Mesenchymal stem cell (in vitro differentiated cells and primary cell): ENCODE measurements at places on chromosomes 3 and 15.

DNA sequence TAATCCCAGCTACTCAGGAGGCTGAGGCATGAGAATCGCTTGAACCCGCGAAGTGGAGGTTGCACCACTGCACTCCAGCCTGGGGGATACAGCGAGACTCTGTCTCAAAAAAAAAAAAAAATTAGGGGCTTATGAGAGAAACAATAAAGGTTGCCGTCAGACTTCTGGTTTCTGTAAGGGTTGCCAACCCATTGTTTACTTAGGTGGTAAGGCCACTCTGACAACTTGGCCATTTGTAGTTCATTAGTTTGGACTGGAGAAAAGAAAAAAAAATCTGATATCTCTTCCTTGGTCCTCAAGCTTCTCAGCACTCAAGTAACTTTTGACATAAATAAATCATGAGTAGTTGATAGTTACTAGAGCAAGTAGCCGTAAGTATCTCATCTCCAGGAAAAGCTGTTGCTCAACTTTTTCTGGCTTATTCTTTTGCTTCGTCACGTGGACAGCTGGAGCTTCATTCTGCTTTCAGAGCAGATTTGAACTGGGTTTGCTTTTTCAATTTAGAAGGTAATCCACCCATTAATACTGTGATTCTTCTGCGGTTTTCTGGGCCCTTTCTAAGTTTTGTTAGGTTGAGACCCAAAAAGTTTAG, 9.4 kb downstream of the SNX1 start:
- DNase-seq, result peak; percentile 83

- DNase-seq, result no peak
Observed at GRCh38 chr3:30750967-30751366, 143.5 kb downstream of the GADL1 start.

DNA sequence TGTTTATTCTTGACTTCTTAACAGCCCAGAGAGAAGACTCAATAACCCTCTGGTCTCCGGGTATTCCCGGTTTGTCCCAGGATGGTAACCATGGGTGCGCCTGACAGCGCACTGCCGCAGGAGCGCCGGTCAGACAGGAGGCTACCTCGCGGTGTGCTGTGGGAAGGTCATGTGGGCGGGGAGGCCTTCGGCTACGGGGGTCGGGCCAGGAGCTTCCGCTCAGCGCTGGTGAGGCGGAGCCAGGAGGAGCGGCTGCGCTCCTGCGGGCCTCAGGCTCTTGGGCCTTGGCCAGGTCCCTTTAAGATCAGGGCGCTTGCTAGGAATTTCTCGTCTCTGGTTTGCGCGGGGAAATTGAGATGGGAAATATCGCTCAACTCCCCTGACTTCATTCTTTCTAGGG, 182.3 kb upstream of the NDN start:
- DNase-seq, result peak; percentile 3

- DNase-seq, result peak; percentile 90
Observed at GRCh38 chr15:64536244-64536836, 76.0 kb downstream of the ZNF609 start.

- no peak for DNase-seq
Observed at GRCh38 chr3:177149106-177149505, 48.2 kb downstream of the TBL1XR1 start.

- no peak for DNase-seq
Observed at GRCh38 chr3:69235882-69236281, 113.5 kb upstream of the LMOD3 start.
